ENCODE measurements at places on chromosomes 13 and 19. TPM values are rescaled to one million over a fixed set of nuclear protein-coding genes. Genes with fewer than 3 reads are reported as not detected.

GRCh38 chr19:23394511-23394910, 760 bp downstream of the ZNF91 start:
- peak overlapping the region; percentile 89 for H3K27ac ChIP-seq
- H3K4me3 ChIP-seq = peak overlapping the region; percentile 97
- H3K36me3 ChIP-seq = peaks cover 46% of the 10 kb centered on the region
- no peaks in the 10 kb centered on the region for H3K27me3 ChIP-seq
- peaks cover 30% of the 10 kb centered on the region for H3K4me1 ChIP-seq

- no peak overlapping the region for H3K4me3 ChIP-seq
- no peaks in the 10 kb centered on the region for H3K36me3 ChIP-seq
- DNase-seq = no peak
- H3K27me3 ChIP-seq = no peaks in the 10 kb centered on the region
- H3K4me1 ChIP-seq = no peaks in the 10 kb centered on the region
Observed at GRCh38 chr19:31962561-31962996, 382.8 kb upstream of the ZNF507 start.

DNA sequence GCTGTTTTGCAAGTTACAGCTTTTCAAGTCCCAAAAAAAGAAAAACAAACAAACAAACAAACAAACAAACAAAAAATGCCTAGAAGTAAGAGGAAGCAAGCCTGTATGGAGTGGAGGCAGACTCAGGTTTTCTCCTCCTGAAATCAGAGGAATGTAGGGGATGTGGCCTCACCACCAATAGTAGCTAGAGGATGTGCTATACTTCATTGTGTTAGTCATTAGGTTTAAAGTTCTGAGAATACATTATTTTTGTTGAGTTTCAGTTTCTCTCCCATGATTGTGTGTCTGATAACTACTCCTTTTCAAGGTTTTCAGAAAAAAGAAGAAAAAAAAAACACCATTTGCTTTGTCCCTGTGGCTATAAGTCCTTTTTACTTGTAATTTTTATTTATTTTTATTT, 524.5 kb downstream of the GPC6 start:
- no peak overlapping the region for H3K27ac ChIP-seq
- DNase-seq = no peak
- peaks cover 14% of the 10 kb centered on the region for H3K27me3 ChIP-seq
- no peaks in the 10 kb centered on the region for H3K36me3 ChIP-seq
- H3K4me3 ChIP-seq = no peak overlapping the region

DNA sequence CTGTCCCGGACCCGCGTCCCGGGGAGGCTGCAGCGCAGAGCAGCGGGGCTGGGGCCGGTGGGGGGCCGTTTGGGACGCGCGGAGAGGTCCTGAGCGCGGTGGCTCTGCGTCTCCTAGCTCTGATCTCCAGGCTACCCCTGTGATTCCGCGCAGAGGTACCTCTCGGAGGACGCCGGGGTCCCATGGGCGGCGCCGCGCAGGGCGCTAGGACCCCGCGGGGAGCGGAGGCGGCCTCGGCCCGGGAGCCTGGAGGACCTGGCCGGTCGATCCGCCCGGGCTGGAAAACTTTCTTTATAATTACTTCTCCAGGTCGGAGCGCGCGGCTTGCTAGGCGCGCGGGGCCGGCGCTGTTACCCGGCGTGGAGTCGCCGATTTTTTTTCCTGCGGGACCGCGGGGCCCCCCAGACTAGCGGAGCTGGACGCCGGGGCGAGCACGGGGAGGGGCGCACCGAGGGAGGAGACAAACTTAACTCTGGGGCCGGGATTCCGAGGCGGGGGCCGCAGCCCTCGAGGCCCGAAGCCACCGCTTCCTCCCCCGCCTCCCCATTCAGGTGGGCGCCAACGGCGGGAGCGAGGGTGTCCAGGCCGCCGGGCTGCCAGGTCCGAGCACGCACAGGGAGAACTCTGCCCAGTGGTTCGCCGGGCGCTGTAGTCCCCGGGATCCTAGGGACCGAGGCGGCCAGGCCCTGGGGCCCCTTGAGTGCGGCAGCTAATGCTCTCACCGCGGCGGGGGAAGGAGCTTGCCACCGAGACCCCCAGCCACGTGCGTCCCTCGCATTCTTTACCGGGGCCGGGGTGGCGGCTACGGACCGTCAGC, 848 bp upstream of the CEBPA start:
- no peak overlapping the region for H3K27ac ChIP-seq
- peaks cover 45% of the 10 kb centered on the region for H3K27me3 ChIP-seq
- no peaks in the 10 kb centered on the region for H3K4me1 ChIP-seq

GRCh38 chr19:40739030-40739839, 11.0 kb downstream of the ACTMAP start:
- DNase-seq = no peak
- no peaks in the 10 kb centered on the region for H3K27me3 ChIP-seq
- H3K4me1 ChIP-seq = no peaks in the 10 kb centered on the region
- H3K4me3 ChIP-seq = no peak overlapping the region
- no peak overlapping the region for H3K27ac ChIP-seq

DNA sequence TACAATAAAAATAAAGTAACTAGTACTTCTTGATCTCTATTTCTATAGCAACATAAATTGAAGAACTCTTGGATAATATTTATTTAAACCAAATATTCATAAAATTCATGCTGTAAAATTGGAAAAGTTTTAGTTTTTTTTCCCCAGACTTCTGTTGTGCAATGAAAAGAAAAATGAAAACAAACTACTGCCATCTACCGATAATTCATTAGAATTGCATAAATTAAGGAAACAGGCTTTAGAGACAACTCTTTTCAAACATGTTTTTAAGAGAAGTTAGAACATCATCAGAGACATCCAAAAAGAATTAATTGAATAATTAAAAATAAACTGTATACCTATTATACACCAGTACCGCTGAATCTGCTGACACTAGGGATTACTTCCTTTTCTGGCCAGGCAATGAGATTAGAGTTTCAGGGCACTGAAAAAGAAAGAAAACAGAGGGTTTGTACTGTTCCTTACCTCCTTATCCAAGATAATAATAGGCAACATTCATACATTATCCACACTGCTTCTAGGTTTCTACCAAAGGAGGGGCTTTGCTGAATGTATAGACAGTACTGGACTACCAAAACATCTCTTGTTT, 4.9 kb downstream of the CCDC122 start:
- no peak overlapping the region for H3K27ac ChIP-seq
- no peak overlapping the region for H3K4me3 ChIP-seq
- no peaks in the 10 kb centered on the region for H3K27me3 ChIP-seq
- no peaks in the 10 kb centered on the region for H3K36me3 ChIP-seq
- no peak for DNase-seq

GRCh38 chr19:27935669-27936068, 1277.3 kb downstream of the UQCRFS1 start:
- H3K4me3 ChIP-seq = no peak overlapping the region
- no peak for DNase-seq
- no peaks in the 10 kb centered on the region for H3K27me3 ChIP-seq
- no peaks in the 10 kb centered on the region for H3K4me1 ChIP-seq
- no peaks in the 10 kb centered on the region for H3K36me3 ChIP-seq

DNA sequence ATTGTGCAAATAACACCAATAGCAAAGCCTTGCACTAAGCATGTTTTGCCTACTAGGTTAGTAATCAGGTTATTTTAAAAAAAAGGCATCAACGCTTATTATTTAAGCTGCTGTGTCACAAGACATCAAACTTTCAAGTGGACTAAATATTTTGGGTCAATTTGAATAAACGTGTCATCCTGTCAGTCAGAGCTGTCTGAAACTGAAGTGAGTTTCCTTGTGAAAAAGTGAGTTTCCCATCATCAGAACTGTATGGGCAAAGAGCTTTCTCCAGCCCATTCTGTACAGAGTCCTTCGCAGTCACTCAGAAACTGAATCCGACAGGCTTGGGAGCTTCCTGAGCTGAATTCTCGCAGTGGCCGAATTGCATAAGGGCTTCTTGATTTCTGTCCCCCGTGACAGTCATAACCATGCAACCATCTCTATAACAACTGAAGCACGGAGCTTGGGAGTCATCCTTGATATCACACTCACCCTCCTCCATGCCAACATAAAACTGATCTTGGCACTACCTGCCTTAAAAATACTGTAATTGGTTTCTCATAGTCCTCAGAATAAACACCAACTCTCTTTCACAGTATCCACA, 139.8 kb downstream of the MIPEP start:
- no peaks in the 10 kb centered on the region for H3K27me3 ChIP-seq
- no peak overlapping the region for H3K27ac ChIP-seq
- DNase-seq = no peak
- H3K4me3 ChIP-seq = no peak overlapping the region
- peaks cover 2% of the 10 kb centered on the region for H3K36me3 ChIP-seq
- peaks cover 44% of the 10 kb centered on the region for H3K4me1 ChIP-seq

- H3K4me1 ChIP-seq = no peaks in the 10 kb centered on the region
- peaks cover 15% of the 10 kb centered on the region for H3K27me3 ChIP-seq
Observed at GRCh38 chr13:77919921-77920294, 1.3 kb upstream of the EDNRB start.

DNA sequence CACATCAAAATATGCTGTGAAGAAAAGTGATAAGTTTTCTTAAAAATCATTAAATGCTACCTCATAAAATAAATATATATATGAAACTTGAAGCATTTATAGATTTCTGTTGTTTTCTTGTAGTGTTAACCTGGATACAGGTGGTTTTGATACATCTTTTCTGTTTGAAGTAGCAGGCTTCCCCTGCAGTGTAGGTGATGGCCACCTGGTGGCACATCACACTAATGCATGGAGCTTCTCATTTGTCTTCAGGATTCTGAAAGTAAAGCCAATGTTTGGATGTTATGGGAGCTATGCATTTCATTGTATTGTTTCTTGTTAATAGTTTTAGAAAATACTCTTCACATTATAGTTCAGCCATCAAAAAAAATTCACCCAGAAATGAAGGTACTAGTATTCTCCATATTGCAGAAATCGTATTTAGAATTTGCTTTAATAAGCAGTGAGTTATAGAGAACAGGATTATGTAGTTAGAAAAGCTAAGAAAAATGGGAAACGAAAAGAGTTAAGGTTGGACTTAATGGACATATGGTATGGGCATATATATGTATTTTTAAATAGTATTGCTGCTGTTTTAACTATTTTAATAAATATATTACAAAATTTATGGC, 18.7 kb downstream of the GPR180 start:
- no peaks in the 10 kb centered on the region for H3K4me1 ChIP-seq
- peaks cover 1% of the 10 kb centered on the region for H3K36me3 ChIP-seq
- no peaks in the 10 kb centered on the region for H3K27me3 ChIP-seq
- no peak overlapping the region for H3K4me3 ChIP-seq
- H3K27ac ChIP-seq = no peak overlapping the region

DNA sequence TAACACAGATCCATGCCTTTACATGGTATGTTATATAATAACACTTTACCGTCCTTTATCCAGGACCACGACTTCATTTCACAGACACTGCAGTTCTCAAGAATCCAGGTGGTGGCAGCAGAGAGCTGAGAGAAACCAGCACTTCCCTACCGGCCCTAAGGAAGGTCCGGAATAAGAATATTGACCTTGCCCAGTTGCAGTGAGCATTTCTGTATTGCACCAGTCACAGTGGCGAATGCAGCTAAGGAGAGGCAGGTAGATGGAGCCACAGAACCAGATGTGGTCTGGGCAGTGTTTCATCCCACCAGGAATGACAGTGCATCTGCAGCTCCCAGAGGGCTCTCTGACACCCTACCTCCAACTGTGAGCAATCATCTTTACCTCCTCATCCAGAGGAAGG, 44.6 kb downstream of the ZNF787 start:
- peaks cover 9% of the 10 kb centered on the region for H3K4me1 ChIP-seq
- DNase-seq = peak; percentile 37
- H3K27ac ChIP-seq = no peak overlapping the region
- H3K36me3 ChIP-seq = no peaks in the 10 kb centered on the region
- H3K4me3 ChIP-seq = no peak overlapping the region

DNA sequence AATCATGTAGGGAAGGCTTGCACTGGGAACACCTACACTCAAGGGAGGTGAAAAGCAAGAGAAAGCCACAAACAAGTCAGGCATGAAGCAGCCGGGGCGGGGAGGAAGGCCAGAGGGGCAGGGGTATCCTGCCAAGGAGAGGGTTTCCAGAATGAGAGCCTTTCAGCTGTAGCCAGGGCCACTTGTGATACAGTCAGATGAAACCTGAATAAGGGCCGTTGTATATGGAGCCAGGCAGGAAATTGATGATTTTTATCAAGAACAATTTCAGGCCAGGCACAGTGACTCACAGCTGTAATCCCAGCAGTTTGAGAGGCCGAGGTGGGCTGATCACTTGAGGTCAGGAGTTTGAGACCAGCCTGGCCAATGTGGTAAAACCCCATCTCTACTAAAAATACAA, 4.4 kb downstream of the TRPM4 start:
- peaks cover 37% of the 10 kb centered on the region for H3K27me3 ChIP-seq
- no peak overlapping the region for H3K27ac ChIP-seq
- no peak for DNase-seq
- peaks cover 7% of the 10 kb centered on the region for H3K4me1 ChIP-seq

DNA sequence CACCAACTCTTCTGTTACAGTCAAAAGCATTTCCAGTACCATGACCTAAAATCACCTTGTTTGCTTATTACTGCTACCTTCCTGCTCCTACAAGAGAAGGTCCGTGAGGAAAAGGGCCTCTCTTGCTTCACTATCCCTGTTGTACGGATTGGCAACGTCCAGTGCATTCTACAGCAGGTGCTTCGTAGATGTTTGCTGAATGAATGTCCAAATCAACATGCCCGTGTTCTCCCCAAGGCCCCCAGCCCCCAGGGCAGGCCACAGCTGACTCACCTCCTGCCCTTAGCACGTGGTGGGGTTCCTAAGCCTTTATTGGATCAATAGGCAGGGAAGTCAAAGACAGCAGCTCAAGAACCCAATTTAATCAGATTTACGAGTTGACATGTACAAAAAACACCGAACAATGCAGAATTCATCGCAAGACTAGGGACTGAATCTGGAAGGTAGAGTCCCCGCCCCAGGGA, 5.5 kb upstream of the NAPA start:
- H3K36me3 ChIP-seq = no peaks in the 10 kb centered on the region
- no peak overlapping the region for H3K4me3 ChIP-seq
- H3K4me1 ChIP-seq = peaks cover 58% of the 10 kb centered on the region
- peaks cover 12% of the 10 kb centered on the region for H3K27me3 ChIP-seq
- H3K27ac ChIP-seq = no peak overlapping the region
- DNase-seq = no peak

GRCh38 chr13:99063952-99064351, 86.1 kb upstream of the DOCK9 start:
- no peak for DNase-seq
- H3K4me1 ChIP-seq = peaks cover 80% of the 10 kb centered on the region
- peaks cover 6% of the 10 kb centered on the region for H3K36me3 ChIP-seq
- H3K4me3 ChIP-seq = peak overlapping the region; percentile 23

- no peaks in the 10 kb centered on the region for H3K36me3 ChIP-seq
- H3K27ac ChIP-seq = no peak overlapping the region
- DNase-seq = no peak
- no peaks in the 10 kb centered on the region for H3K27me3 ChIP-seq
- H3K4me1 ChIP-seq = no peaks in the 10 kb centered on the region
Observed at GRCh38 chr19:44789943-44790483, 12.3 kb downstream of the CBLC start.

MBD3L3 gene
- total RNA-seq = not detected

LILRA1 gene
- total RNA-seq = not detected

ANKRD10 gene
- total RNA-seq = 142 TPM

CYP4F8 gene
- total RNA-seq = not detected

S1PR2 gene
- 11.5 TPM for total RNA-seq

CAPN12 gene
- 15.2 TPM for total RNA-seq

SSC5D gene
- total RNA-seq = 1.2 TPM

CRX gene
- not detected for total RNA-seq
